ENCODE measurements at places on chromosomes 13 and 19. TPM values are rescaled to one million over a fixed set of nuclear protein-coding genes. Genes with fewer than 3 reads are reported as not detected.

GRCh38 chr13:80884056-80884785 is 543.3 kb upstream of the SPRY2 start:
- H3K4me3 ChIP-seq, result no peak overlapping the region
- H3K27ac ChIP-seq, result no peak overlapping the region
- H3K4me1 ChIP-seq, result no peaks in the 10 kb centered on the region
- H3K36me3 ChIP-seq, result no peaks in the 10 kb centered on the region
- no peak for DNase-seq

DNA sequence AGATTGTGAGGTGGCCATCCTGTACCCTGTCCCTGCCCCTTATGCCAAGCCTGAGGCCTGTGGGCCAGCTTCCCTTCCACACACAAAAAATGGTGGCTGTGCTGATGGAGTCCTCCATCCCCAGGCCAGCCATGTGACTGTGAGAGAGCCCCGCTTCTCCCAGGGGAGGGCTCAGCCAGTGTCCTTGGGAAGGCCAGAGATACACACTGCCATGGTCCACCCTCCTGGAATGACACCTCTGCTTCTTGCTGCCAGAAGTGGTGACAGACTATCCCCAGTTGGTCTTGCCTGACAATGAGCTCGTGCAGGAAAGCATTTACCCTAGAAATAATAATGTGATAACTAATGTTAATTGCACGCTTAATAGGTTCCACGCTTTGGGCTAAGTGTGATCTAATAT is 38.0 kb downstream of the FAM124A start:
- no peaks in the 10 kb centered on the region for H3K27me3 ChIP-seq
- no peaks in the 10 kb centered on the region for H3K36me3 ChIP-seq
- no peak overlapping the region for H3K27ac ChIP-seq
- no peak overlapping the region for H3K4me3 ChIP-seq

CLEC4G gene
- total RNA-seq, result not detected

- H3K36me3 ChIP-seq, result no peaks in the 10 kb centered on the region
- H3K4me3 ChIP-seq, result no peak overlapping the region
- H3K27ac ChIP-seq, result no peak overlapping the region
- no peaks in the 10 kb centered on the region for H3K27me3 ChIP-seq
- H3K4me1 ChIP-seq, result no peaks in the 10 kb centered on the region
- DNase-seq, result no peak
Measured at GRCh38 chr13:111905609-111905945, 161.4 kb upstream of the SOX1 start.

GRCh38 chr13:112968380-112968909 is 569 bp upstream of the MCF2L start:
- H3K4me1 ChIP-seq, result peaks cover 4% of the 10 kb centered on the region
- H3K4me3 ChIP-seq, result peak overlapping the region; percentile 42
- H3K27ac ChIP-seq, result peak overlapping the region; percentile 70

SULT2B1 gene
- not detected for total RNA-seq

ZNF226 gene
- total RNA-seq, result 3.9 TPM

DNA sequence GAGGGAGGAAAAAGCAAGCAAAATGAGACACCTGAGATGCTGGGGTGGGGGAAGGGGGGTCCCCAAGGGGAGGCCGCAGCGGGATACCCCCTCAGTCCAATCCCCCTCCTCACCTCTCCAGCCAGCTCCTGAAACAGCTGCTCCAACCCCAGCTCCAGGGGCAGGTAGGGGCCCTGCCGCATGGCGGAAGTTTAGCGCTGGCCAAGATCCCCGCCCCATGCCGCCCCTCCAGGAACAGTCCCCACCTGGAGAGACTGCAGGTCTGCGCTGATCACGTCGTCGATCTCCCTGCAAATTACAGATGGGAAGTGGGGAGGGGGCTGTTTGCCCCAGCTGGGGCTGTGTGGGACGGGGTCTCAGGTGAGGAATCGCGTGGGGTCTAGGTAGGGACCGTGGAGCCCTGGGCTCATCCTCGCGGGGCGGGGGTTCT is 9.0 kb downstream of the CAPN12 start:
- H3K27ac ChIP-seq, result peak overlapping the region; percentile 59
- no peak overlapping the region for H3K4me3 ChIP-seq
- peaks cover 11% of the 10 kb centered on the region for H3K27me3 ChIP-seq
- DNase-seq, result no peak
- peaks cover 14% of the 10 kb centered on the region for H3K4me1 ChIP-seq

- peak overlapping the region; percentile 60 for H3K27ac ChIP-seq
- DNase-seq, result no peak
- no peaks in the 10 kb centered on the region for H3K27me3 ChIP-seq
- H3K4me3 ChIP-seq, result no peak overlapping the region
Measured at GRCh38 chr13:20431687-20432384, 93.8 kb downstream of the CRYL1 start.

GRCh38 chr13:112159575-112160547 is 92.9 kb downstream of the SOX1 start:
- no peak overlapping the region for H3K27ac ChIP-seq
- no peak overlapping the region for H3K4me3 ChIP-seq
- H3K36me3 ChIP-seq, result no peaks in the 10 kb centered on the region
- DNase-seq, result no peak
- no peaks in the 10 kb centered on the region for H3K4me1 ChIP-seq

GRIK5 gene
- 1.0 TPM for total RNA-seq

DNA sequence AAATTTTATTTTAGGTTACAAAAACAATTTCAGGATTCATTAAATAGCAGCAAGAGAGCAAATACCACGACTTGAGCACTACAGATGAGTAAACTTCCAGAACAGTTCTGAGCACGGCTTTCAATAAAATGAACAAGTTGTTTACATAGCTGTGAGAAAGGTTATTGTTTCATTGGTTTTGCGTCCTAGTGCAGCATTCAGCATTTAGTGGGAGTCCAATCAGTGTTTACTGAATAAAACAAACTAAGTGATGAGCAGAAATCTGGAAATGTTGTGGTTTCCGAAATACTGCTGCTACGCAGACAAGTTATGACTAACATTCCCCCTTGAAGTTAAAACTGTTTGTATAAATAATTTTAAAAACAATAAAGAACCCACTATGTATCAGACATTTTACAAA is 251.5 kb upstream of the STARD13 start:
- no peak for DNase-seq
- peaks cover 9% of the 10 kb centered on the region for H3K4me1 ChIP-seq
- H3K27ac ChIP-seq, result no peak overlapping the region
- no peaks in the 10 kb centered on the region for H3K36me3 ChIP-seq
- no peaks in the 10 kb centered on the region for H3K27me3 ChIP-seq
- H3K4me3 ChIP-seq, result no peak overlapping the region

DNA sequence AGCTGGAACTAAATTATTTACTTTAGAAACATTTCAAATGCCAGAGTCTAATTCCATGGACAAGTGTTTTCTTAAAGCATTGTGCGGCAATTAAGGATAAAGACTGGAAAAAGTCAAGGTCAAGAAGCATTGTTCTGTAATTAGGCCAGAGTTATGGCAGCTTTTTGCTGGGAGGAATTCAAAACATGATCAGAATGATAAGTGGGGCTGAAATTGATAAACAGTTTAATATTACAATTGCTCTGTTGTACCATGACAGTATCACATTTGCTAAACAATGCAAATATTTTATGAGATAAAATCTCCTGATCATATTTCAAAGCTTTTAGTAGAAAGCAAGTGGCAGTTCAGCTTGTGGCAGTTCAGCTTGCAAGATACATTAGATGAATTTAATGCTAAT is 513.7 kb downstream of the GPC6 start:
- DNase-seq, result no peak
- no peak overlapping the region for H3K4me3 ChIP-seq
- H3K27ac ChIP-seq, result no peak overlapping the region
- no peaks in the 10 kb centered on the region for H3K4me1 ChIP-seq
- H3K36me3 ChIP-seq, result no peaks in the 10 kb centered on the region

- H3K27me3 ChIP-seq, result no peaks in the 10 kb centered on the region
- peaks cover 12% of the 10 kb centered on the region for H3K4me1 ChIP-seq
- peak overlapping the region; percentile 100 for H3K27ac ChIP-seq
- DNase-seq, result no peak
Measured at GRCh38 chr19:18008814-18009213, 844 bp downstream of the ARRDC2 start.

ZNF560 gene
- total RNA-seq, result not detected

SIGLEC5 gene
- total RNA-seq, result not detected

DNA sequence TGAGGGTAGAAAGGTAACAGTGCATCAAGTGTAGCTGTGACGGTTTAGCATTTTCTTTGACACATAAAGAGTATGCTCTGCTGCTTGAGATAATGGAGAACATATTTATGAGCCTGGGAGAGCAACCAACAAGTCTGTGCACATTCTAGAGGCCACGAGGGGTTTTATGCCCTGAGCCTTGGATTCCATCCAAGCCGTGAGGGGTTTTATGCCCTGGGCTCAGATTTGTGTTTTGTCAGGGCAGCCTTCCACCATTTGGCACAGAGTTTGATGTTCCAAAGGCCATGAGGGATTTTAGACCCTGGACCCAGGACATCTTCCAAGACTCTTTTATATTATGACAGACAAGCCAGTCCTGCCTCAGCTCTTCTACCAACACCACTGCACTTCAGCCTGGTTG is 106.4 kb downstream of the ZNF486 start:
- DNase-seq, result no peak
- no peaks in the 10 kb centered on the region for H3K27me3 ChIP-seq
- H3K4me3 ChIP-seq, result no peak overlapping the region
- H3K27ac ChIP-seq, result no peak overlapping the region

DNA sequence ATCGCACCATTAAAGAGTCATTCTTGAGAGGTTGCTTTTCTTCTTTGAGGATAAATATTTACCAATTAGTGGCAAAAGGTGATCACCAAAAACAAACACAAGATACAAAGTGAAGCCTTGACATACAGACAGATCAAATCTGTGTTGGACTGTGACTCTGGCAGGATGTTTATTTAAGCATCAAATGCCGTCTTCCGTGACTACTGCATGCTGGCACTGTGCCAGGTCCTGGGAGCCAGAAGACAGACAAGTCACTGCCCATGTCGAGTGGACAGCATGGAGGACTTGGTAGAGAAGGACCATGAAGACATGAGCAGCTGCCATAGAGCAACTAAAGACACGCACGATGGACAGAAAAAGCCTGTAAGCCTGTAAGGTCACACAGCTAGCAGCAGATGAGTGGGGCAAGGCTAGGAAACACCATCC is 92.8 kb upstream of the FARP1 start:
- no peaks in the 10 kb centered on the region for H3K4me1 ChIP-seq
- no peak overlapping the region for H3K27ac ChIP-seq
- H3K27me3 ChIP-seq, result no peaks in the 10 kb centered on the region
- H3K36me3 ChIP-seq, result no peaks in the 10 kb centered on the region
- no peak overlapping the region for H3K4me3 ChIP-seq
- DNase-seq, result no peak

- H3K27ac ChIP-seq, result no peak overlapping the region
- H3K36me3 ChIP-seq, result peaks cover 32% of the 10 kb centered on the region
- H3K27me3 ChIP-seq, result no peaks in the 10 kb centered on the region
- DNase-seq, result no peak
- H3K4me1 ChIP-seq, result no peaks in the 10 kb centered on the region
- no peak overlapping the region for H3K4me3 ChIP-seq
Measured at GRCh38 chr13:110689711-110690110, 16.2 kb downstream of the CARS2 start.

DNA sequence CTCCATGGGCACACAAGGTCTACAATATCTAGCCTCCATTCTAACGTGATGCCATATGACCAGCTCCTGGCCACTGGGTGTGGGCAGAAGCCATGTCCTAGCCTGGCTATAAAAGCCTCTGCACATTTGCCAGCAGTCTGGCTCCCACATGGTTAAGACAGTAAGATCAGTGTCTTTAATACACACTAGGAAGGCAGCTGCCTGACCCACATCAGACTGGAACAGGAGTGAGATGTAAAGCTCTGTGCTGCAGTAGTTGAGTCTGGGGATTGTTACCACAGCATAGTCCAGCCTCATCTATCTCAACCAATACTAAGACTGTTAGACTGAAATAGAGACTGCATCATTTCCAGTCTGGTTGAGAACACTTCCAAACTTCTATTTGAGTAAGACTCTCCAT is 533.1 kb downstream of the IRS2 start:
- no peaks in the 10 kb centered on the region for H3K27me3 ChIP-seq
- peak overlapping the region; percentile 83 for H3K27ac ChIP-seq
- H3K4me3 ChIP-seq, result no peak overlapping the region
- H3K4me1 ChIP-seq, result peaks cover 3% of the 10 kb centered on the region
- no peak for DNase-seq

DNA sequence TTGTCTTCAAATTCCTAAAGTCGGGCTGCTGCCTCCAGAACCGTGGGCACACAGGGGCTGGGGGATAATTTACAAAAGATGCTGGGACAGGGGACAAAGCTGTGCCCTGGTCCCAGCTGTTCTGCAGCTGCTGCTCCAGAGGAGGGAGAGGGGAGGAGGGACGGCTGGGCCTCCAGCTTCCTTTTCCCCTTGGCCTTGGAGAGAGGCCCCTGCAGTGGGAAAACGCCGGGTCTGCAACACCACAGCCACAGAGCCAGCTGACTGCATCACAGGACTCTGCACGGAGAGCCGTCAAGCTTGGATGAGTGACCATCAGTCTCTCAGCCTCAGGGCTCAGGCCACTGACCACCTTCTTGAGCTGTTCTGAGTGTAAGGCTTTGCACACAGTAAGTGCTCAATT is 6.1 kb downstream of the DOCK6 start:
- H3K36me3 ChIP-seq, result no peaks in the 10 kb centered on the region
- no peak for DNase-seq
- H3K4me1 ChIP-seq, result peaks cover 3% of the 10 kb centered on the region
- H3K27me3 ChIP-seq, result no peaks in the 10 kb centered on the region

GRCh38 chr13:46324976-46325375 is 62.1 kb downstream of the RUBCNL start:
- no peak for DNase-seq
- H3K4me3 ChIP-seq, result no peak overlapping the region
- no peaks in the 10 kb centered on the region for H3K4me1 ChIP-seq
- no peaks in the 10 kb centered on the region for H3K27me3 ChIP-seq
- H3K36me3 ChIP-seq, result no peaks in the 10 kb centered on the region

DNA sequence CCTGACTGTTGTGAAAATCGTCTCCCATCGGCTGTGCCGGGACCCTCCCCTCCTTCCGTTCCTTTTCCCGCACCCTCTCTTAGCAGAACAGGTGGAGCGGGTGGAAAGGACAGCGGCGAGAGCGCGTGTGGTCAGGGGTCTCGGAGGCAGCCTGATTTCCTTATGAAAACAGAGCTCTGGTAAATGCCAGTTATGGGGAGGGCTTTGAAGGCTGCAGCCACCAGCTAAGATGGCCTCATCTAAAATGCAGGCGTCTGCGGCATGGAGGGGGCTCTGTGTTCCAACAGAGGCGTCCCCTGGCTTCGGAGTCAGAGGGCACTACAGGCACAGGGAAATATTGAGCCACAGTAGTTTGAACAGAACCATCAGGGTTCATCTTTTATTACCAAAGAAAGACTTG is 93.8 kb upstream of the SOX1 start:
- peaks cover 29% of the 10 kb centered on the region for H3K27me3 ChIP-seq
- H3K4me1 ChIP-seq, result no peaks in the 10 kb centered on the region
- no peak overlapping the region for H3K4me3 ChIP-seq
- H3K27ac ChIP-seq, result no peak overlapping the region

Data from gastrocnemius medialis (tissue), 4 donors.